ENCODE measurements at places on chromosomes 3 and 15. TPM values are rescaled to one million over a fixed set of nuclear protein-coding genes. Genes with fewer than 3 reads are reported as not detected.

FOXB1 gene
- polyA plus RNA-seq, result not detected

AGBL1 gene
- 24.4 TPM for polyA plus RNA-seq

CLASP2 gene
- polyA plus RNA-seq, result 46.9 TPM

DNAJC19 gene
- polyA plus RNA-seq, result 41.2 TPM

TTLL3 gene
- polyA plus RNA-seq, result 31.7 TPM

C2CD4A gene
- not detected for polyA plus RNA-seq

RRP9 gene
- 11.2 TPM for polyA plus RNA-seq

SNX22 gene
- polyA plus RNA-seq, result 0.57 TPM

ITIH1 gene
- 0.40 TPM for polyA plus RNA-seq

XYLB gene
- polyA plus RNA-seq, result 3.1 TPM

IL16 gene
- polyA plus RNA-seq, result 7.6 TPM

NANOGP8 gene
- not detected for polyA plus RNA-seq

CFAP20DC gene
- polyA plus RNA-seq, result 4.0 TPM

GRCh38 chr15:33587773-33588172 lies 277.0 kb downstream of the RYR3 start:
- DNase-seq, result no peak

- DNase-seq, result no peak
Observed at GRCh38 chr3:80368616-80369015, 600.8 kb upstream of the ROBO1 start.

- DNase-seq, result no peak
Observed at GRCh38 chr3:124850212-124850611, 37.0 kb downstream of the ITGB5 start.

- DNase-seq, result no peak
Observed at GRCh38 chr3:27729325-27729724, 7.2 kb upstream of the EOMES start.

GRCh38 chr3:158771982-158772381 lies 29.9 kb upstream of the MFSD1 start:
- no peak for DNase-seq

GRCh38 chr3:52281981-52282801 lies 3.7 kb upstream of the WDR82 start:
- DNase-seq, result no peak

DNA sequence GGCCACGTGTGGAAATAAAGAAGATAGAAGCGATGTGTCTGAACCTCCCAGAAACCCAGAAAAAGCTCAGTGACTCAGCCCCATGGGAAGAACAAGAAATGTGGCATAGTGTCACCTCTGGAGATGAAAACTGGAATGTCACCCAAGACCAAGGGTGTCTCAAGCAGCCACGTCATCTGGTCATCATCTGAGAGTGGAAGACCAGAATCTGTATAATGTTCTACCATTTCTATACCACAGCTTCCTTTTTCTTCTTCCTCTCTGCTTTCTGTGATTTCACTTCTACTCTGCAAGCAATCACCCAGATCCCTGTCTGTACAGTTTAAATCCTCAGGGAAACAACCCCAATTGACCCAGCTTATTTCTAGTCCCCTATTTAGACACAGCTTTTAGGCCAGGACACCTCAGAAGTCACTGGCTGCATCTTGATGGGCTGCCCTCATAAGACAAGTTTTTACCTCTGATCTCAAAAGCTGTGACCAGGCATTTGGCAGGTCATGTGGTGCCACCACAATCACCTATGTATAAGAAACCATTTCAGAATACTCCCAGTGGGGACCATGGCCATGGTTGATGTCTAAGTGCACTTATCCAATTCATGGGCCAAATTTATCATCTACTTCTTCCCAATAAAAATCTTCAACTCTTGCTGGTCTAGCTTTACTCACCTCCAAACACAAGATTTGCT lies 278.5 kb upstream of the UMPS start:
- no peak for DNase-seq

- DNase-seq, result no peak
Observed at GRCh38 chr3:3368306-3368705, 188.8 kb upstream of the CRBN start.

DNA sequence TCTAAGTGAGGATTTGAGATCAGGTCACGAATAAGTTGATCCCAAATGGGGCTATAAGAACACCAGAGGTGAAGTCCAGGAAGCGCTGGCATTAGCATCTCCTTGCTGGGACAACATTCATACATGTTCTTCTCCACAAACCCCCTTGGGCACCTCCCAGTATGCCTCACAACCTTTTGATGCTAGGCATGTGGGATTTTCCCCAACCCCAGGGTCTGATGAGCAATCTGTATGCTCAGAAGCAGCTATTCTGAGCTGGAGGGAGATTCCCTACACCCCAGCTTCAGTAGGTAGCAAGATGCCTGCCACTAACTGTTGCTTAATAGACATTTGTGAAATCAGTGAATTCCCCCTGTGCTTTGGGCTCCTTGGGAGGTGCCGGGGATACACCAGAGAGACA lies 32.2 kb downstream of the SLC6A11 start:
- no peak for DNase-seq

- no peak for DNase-seq
Observed at GRCh38 chr15:75809986-75810750, 33.1 kb upstream of the UBE2Q2 start.

DNA sequence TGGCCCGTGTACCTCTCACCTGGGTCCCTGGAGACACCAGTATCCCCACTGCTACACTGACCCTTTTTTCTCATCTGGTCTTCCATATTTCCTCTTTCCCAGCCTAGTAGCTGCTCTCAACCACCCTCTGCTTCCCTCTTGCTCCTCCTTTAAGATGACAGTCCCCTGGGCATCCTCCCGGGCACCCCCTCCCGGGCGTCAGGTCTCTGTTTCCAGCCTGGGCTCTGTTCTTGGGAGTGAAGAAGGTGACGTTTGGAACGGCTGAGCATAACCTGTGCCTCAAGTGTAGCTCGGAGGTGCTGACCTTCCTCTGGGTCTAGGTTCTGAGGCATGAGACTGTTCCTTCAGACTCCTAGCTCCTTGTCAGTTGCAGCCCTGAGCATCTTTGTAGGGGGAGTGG lies 101.2 kb downstream of the VGLL4 start:
- DNase-seq, result no peak

- peak; percentile 66 for DNase-seq
Observed at GRCh38 chr3:126245811-126246727, 65.7 kb upstream of the ALDH1L1 start.

GRCh38 chr15:41805711-41806110 lies 22.2 kb upstream of the JMJD7 start:
- no peak for DNase-seq

GRCh38 chr3:10310578-10310977 lies 10.3 kb downstream of the SEC13 start:
- no peak for DNase-seq

GRCh38 chr3:15326037-15326436 lies 6.3 kb downstream of the SH3BP5 start:
- DNase-seq, result no peak

- DNase-seq, result no peak
Observed at GRCh38 chr3:53303549-53303948, 43.8 kb downstream of the DCP1A start.

Measured in muscle of arm (tissue), 14 donors.